ENCODE measurements at places on chromosomes 5 and 9.
A peak's percentile ranks its signal among the peaks of the same experiment; 100 is the strongest.

DNA sequence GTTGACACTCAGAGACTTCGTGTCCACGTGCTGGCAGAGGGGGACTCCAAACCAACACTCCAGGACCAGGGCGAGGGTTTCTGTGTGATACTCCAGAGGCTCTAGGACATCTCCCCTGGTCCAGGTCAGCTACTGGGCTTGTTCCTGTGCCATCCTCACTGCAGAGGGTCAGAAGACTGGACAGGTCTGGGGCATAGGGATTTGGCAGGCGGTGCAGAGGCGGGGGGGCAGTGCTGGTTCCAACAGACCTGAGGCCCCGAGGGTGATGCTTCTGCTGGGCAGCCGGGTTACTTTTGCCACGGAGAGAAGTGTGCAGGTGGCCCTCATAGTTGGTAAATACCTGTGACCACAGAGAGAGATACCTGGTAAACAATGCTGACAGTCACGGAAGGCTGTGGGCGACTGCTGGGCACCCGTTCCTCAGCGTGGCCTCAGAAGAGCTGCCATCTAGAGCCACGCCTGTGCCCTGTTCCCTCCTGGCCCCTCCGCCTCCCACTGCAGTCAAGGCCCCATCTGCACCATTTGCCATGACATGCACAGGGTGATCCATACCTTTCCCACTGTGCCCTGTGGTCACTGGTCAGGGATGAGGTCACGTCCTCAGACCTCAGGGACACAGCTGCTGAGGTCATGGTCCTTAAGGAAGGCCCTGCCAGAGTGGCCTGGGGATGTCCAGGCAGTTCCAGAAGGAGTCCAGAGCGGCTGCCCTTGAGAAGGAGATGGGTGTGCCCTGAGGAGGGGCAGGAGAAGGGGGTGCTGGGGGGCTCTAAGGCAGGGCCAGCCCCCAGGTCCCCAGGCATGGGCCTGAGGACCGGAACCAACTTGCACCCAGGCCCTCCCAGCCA, 30.0 kb downstream of the TRIP13 start:
- DNase-seq: peak; percentile 53

DNA sequence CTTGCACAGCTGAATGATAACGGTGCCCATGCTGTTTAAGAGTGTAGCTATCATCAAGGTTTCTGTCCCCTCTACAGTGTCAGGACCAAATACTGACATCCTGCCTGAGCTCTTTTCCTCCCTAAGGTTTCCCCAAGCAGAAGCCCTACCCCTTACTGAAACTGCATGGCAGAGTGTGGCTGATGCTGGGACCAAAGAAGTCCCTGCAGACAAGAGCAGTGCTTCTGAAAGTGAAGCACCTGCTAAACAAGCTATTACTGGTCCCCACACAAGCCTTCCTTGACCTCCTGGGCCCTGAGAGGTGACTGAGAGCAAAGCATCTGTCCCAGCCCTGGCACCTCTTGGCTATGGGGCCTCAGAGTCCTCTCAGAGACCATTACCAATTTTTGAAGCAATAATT, 56.1 kb downstream of the CFAP90 start:
- DNase-seq: no peak

- DNase-seq: no peak
Observed at GRCh38 chr9:118482306-118482705, 778.1 kb downstream of the TLR4 start.

GRCh38 chr5:158951436-158952247, 148.1 kb downstream of the EBF1 start:
- no peak for DNase-seq

- DNase-seq: no peak
Observed at GRCh38 chr9:24846248-24846912, 300.7 kb upstream of the IZUMO3 start.

DNA sequence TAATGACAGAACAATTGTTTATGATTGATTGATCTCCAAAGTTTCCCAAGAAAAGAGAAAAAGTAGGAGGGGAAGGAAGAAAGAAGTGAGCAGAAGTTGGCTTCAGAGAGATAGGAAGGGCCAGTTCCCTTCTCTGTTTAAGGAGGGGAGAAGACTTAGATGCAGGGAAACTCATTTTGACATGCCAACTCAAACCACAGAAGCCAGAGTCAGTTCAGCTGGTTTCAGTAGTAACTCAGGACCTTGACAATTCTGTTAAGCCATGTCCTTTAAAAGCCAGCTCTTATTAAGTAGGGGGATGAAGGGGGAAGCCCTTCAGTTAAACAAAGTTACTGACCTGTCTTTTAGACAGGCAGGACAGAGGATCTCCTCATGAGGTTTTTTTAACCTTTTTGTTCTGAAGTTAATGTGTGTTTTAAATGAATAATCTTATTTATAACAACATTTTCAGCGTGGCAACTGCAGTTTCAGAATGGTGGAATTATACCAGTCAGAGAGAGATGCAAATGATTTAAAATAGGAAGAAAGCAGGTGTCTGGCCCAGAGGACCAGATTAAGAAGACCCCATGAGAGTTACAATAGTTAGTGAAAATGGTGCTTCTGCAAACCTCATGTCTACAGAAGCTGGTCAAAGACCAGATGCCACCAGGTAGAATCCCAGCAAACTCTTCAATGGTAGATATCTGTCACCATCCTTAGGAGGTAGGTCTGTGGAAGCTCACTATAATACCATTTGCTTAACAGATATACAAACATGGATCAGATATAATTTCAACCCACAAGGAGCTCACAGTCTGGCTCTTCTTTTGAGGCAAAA, 29.3 kb upstream of the ABL1 start:
- no peak for DNase-seq

- peak; percentile 79 for DNase-seq
Observed at GRCh38 chr9:35611230-35611797, 6.3 kb downstream of the TESK1 start.

GRCh38 chr9:37271679-37272078, 150.8 kb upstream of the GRHPR start:
- no peak for DNase-seq

DNA sequence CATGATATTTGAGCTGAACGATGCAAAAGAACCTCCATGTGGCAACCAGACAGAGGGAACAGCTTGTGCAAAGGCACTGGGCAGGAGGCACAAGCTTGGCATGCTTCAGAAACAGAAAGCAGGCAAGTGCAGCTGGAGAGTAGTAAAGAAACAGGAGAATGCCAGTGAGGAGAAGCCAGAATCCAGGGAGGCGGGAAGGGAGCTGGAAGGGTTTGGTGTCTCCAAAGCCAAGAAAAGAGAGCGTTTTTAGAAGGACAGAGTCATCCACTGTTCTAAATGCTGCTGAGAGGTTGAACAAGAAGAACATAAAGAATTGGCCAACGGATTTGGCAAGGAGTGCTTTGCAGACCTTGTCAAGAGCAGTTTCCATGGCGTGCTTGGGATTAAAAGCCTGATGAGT, 124.7 kb downstream of the TLE1 start:
- no peak for DNase-seq

- DNase-seq: no peak
Observed at GRCh38 chr9:27371382-27371781, 74.4 kb upstream of the EQTN start.

DNA sequence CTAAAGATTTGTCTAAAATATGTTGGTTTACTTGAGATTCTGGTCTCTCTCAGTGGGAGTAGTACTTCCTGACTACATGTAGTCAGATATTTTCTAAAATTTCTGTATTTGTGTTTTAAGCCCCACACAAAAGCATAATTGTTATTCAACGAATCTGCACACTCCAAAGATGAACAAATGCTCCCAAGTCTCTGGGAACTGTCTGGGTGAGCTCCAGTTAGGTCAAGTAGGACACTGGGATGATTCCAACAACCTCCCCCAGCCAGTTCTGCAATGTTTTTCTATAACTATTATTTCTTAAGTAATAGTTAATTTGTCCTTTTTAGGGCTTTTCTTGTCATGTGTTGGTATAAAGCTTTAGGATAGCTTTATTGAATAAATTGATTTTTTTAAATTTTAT, 174.6 kb downstream of the FAM174A start:
- no peak for DNase-seq

- no peak for DNase-seq
Observed at GRCh38 chr9:83449983-83450382, 88.2 kb downstream of the FRMD3 start.

GRCh38 chr5:73999297-73999696, 373.3 kb downstream of the ARHGEF28 start:
- no peak for DNase-seq

- DNase-seq: no peak
Observed at GRCh38 chr5:36669015-36669651, 62.7 kb downstream of the SLC1A3 start.

DNA sequence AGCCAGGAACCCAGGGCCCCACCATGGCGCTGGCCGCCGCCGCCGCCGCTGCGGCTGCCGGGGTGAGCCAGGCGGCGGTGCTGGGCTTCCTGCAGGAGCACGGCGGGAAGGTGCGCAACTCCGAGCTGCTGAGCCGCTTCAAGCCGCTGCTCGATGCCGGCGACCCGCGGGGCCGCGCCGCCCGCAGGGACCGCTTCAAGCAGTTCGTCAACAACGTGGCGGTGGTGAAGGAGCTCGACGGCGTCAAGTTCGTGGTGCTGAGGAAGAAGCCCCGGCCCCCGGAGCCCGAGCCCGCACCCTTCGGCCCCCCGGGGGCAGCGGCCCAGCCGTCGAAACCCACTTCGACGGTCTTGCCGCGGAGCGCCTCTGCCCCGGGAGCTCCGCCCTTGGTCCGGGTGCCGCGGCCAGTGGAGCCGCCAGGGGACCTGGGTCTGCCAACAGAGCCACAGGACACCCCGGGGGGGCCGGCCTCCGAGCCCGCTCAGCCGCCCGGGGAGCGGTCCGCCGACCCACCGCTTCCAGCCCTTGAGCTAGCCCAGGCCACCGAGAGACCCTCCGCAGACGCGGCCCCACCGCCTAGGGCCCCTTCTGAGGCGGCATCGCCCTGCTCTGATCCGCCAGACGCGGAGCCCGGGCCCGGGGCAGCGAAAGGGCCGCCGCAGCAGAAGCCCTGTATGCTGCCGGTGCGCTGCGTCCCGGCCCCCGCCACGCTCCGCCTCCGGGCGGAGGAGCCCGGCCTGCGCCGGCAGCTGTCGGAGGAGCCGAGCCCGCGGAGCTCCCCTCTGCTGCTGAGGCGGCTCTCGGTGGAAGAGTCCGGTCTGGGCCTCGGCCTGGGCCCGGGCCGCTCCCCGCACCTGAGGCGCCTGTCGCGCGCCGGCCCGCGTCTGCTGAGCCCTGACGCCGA, 749 bp downstream of the SOWAHA start:
- peak; percentile 74 for DNase-seq

- no peak for DNase-seq
Observed at GRCh38 chr5:142422429-142422828, 97.6 kb upstream of the SPRY4 start.

DNA sequence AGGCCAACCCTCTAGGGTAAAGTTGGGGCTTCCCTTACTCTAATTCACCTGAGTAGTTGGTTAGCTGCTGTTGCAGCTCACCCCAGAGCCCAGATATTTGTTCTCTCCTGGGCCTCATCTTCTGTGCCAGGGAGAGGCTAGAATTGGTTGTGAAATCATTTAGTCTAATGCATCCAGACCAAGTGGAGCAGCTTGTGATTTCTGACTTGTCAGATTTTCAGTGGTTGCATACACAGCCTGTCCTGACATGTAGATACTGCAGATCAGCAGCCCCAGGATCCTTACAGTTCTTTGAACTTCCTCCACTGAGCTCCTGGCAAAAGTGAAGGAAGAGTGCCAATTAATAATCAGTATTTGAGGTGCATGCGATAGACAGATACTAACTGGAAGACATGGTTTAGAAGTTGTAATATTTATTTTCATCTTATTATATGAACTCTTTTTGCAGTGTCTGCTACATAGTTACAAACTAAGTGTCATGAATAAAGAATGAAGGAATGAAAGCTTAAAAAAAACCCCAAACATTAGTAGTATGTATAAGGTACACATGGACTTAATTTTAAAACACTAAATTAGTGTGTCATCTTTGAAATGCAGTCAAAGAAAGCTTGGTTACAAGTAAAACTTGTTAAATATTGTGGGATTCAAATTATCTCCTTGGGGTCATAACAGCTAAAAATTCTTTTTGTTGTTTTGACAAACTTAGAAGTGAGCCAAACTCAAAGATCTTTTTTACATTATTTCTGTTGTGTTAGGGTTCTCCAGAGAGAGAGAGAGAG, 128.5 kb downstream of the VPS13A start:
- no peak for DNase-seq

DNA sequence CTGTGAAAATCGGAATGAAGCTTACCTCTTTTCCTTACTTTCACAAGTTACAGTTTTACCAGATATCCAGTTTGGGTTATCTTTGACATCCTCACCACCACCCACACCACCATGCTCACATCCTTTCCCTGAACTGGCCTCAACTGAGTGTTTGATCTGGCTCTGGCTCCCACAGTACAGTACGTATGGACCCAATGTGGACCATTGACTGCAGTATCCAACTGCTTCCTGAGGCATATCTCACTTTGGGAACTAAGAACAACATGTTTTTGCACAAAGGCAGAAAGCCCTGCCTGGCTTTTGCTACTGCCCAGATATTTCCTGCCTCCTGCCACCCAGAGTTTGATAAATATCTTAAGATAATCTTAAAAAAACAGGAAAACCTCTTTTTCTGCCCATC, 1232.0 kb upstream of the CDH18 start:
- no peak for DNase-seq

GRCh38 chr9:86624630-86625029, 270.4 kb upstream of the TUT7 start:
- DNase-seq: no peak

DNA sequence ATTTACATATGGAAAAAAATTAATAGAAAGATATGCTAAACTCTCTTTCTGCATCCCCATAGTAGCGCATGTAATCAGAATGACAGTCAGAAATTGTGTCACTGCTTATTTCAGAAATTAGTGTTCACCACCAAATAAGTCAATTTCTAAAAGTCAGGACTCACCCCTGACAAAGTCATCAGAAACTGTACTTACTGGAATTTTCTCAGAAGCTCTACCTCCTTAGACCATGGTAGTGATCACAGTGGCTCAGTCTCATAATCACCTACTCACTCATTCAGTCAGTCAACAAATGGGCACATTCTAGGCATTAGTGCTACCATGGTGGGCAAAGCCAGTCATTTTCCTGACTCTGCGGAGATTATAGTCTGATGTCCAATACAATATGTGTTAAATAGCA, 22.0 kb downstream of the THBS4 start:
- no peak for DNase-seq

GRCh38 chr9:38652044-38652443, 31.6 kb upstream of the ANKRD18A start:
- no peak for DNase-seq

DNA sequence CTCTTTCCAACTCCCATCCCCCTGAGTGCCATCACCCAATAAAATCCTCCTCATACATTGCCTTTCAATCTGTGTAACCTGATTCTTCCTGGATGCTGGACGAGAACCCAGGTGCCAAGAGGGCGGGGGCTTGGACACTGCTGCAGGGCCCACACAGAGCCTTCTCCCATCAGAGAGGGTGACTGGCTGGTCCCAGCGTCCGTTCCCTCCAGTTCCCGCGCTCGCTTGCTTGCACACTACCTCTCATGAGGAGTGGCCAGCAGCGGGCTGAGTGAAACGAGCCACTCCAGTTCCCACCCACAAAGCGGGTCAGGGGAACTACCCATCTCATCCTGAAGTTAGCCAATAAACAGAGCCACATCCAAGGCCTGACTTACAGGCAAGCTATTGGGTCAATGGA, 602.6 kb upstream of the ADAMTS16 start:
- DNase-seq: no peak

GRCh38 chr9:122172131-122172530, 12.4 kb downstream of the MORN5 start:
- DNase-seq: no peak
